ENCODE measurements at places on chromosomes 12 and 14.

GRCh38 chr14:91108941-91109611 is 4.8 kb upstream of the DGLUCY start:
- no peak for DNase-seq

DNA sequence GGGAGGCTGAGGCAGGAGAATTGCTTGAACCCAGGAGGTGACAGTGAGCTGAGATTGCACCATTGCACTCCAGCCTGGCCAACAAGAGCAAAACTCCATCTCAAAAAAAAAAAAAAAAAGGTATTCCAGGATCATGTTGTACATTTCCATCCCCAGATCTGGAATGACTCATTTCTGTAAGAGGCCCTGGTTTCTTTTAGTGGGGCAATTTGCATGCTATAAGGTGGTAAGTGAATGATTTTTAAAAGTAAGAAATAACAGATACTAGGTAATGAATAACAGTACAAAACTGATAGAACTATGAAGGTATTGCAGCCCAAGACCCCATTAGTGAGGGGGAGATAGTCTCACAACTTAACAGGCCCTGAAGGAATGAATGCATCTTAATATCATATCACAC is 17.7 kb upstream of the ADCK1 start:
- DNase-seq: no peak

- no peak for DNase-seq
These were observed 50.5 kb downstream of the ANO4 start for GRCh38 chr12:100845095-100845494.

DNA sequence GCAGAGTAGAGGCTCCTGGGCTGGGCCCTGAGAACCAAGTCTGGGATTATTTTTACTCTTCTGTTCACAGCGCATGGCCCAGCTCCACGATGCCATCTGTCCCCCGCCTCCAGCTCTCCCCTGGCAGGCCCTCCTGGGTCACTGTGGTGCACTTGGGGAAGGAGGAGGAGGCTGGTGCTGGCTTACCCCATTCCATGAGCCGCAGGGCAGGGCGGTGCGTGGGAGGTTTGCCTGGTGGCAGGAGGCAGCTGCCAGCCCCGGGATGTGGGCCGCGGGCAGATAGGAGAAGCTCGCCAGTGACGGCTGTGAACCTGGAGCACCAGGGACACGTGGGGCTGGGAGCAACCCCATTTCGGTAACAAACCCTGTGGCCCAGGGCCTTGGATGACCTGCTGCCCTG is 23.2 kb downstream of the TEAD4 start:
- DNase-seq: no peak

GRCh38 chr12:92111256-92111655 is 34.4 kb downstream of the BTG1 start:
- DNase-seq: no peak

DNA sequence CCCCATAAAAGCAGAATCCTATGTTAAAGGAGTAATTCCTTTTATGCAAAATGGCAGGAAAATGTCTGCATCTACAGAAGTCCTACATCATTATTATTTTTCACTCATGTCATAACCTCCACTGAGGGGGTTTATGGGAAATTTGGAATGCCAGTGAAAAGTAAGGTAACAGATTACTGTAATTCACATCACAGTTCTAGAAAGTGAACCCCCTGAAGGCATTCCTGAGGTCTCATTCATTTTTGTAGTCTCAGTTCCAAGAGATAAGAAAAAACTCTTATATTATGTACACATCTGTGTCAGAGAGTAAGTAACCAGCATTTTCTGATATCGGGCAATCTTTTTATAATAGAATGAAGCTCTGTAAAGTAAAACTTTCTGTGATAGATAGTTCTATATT is 28.8 kb upstream of the BCAT1 start:
- DNase-seq: no peak

DNA sequence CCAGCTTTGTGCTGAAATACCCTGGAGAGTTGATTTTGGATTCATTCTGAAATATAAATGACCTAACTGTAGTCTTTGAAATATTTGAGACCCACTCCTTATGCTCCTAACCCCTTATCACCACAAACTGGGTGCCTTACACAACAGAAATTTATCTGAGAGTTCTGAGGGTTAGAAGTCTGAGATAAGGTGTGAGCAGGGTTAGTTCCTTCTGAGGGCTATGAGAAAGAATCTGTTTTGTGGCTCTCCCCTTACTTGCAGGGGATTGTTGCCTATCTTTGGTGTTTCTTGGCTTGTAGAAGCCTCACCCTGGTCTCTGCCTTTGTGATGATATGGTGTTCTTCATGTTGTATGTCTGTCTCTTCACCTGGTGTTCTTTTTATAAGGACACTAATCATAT is 91.7 kb downstream of the DERA start:
- DNase-seq: no peak

Data from NCI-H1417 treated with DMSO at 0.1 percent for 48 hours (cell line).